Activated T-cell treated with anti-CD3 and anti-CD28 coated beads for 4 hours (primary cell): ENCODE measurements at places on chromosomes 11 and 22.
A peak's percentile ranks its signal among the peaks of the same experiment; 100 is the strongest.

DNA sequence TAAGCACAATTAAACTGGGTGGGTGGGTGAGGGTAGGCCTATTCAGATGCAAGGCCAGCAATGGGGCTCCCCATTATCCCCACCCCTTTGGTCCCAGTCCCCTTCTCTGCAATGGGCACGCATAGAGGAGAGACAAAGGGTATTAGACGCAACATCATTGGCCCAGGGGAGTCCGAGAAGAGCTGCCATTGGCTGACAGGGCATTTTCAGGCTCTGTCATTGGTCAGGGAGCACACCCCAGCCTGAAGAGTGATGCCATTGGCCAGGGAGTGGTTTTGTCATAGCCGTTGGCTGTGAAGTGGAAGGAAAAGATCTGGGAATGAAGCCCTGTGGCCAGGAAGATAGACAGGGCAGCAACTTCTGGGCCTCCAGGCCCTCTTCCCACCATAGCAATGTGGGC, 2.8 kb upstream of the TRIM3 start:
- DNase-seq = no peak

DNA sequence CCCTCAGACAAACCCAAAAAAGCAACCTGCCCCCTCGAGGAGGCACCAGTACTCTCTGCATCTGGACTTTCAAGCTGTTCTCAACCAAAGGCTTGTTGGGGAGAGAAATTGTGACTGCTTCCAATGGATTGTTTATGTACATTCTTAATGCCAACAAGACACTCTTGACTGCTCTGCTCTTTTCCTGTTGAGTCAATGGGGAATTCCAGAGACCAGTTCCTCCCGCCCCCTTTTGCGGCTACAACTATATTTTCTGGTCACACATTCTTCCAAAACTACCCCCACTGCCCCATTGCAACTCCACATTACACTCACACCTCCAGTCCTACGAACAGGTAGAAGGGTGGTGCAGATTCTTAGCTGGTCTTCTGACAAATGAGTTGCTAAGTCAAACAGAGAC, 187.0 kb downstream of the DSCAML1 start:
- DNase-seq = no peak

- DNase-seq = no peak
Measured at GRCh38 chr22:24593836-24594568, 1.1 kb upstream of the LRRC75B start.

GRCh38 chr22:31881200-31881599, 63.1 kb upstream of the YWHAH start:
- no peak for DNase-seq

GRCh38 chr11:14065681-14066080, 103.2 kb downstream of the SPON1 start:
- no peak for DNase-seq

DNA sequence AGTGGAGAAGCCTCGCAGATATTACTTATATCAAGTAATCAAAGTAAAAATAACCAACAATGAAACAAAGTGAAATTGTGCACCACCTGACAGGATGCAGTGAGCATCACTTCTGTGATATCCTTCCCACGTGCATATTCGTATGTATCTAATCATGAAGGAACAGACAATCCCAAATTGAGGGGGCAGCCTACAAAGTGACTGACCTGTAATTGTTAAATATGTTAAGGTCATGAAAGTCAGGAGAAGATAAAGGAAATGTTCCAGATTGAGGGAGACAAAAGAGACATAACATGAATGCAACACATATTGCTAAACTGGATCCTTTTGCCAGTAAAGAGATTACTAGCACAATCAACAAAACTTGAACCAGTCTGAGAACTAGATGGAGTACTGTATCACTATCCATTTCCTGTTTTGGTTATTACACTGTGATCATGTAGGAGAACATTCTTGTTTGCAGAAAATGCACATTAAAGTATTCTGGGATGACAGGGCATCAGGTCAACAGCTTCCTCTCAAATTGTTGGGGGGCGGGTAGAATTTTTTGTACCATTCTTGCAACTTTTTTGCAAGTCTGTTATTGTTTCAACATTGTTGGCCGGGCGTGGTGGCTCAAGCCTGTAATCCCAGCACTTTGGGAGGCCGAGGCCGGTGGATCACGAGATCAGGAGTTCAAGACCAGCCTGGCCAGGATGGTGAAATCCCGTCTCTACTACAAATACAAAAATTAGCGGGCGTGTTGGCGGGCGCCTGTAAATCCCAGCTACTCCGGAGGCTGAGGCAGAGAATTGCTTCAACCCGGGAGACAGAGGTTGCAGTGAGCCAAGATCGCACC, 2.0 kb downstream of the SBF2 start:
- no peak for DNase-seq

DNA sequence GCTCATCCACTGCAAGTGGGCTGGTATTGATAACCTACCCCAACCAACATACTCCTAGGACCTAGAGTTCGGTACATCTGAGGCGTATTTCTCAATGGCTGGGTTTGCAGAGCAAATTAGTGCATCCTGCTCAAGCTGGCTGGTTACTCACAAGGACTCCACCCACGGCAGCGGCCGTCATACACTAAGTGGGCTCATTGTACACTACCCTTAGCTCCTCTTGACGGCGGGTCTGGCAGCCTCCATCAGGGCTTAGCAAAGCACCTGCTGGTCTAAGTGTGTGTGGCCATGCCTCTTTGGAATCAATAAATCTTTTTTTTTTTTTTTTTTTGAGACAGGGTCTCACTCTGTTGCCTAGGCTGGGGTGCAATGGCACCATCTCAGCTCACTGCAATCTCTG, 20.2 kb upstream of the KCNJ11 start:
- DNase-seq = no peak

GRCh38 chr22:31134688-31135087, 5.6 kb downstream of the PLA2G3 start:
- no peak for DNase-seq

DNA sequence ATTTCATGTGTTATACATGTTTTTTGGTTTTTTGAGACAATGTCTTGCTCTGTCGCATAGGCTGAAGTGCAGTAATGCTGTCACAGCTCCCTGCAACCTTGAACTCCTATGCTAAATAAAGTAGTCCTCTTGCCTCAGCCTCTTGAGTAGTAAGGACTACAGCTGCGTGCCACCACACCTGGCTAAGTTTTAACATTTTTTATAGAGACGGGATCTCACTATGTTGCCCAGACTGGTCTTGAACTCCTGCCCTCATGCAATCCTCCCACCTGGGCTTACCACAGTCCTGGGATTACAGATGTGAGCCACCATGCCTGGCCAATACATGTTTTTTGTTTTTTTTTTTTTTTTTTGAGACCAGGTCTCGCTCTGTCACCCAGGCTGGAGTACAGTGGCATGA, 33.9 kb downstream of the SWAP70 start:
- no peak for DNase-seq

- DNase-seq = no peak
Measured at GRCh38 chr11:125999234-125999880, 53.5 kb downstream of the VSIG10L2 start.

DNA sequence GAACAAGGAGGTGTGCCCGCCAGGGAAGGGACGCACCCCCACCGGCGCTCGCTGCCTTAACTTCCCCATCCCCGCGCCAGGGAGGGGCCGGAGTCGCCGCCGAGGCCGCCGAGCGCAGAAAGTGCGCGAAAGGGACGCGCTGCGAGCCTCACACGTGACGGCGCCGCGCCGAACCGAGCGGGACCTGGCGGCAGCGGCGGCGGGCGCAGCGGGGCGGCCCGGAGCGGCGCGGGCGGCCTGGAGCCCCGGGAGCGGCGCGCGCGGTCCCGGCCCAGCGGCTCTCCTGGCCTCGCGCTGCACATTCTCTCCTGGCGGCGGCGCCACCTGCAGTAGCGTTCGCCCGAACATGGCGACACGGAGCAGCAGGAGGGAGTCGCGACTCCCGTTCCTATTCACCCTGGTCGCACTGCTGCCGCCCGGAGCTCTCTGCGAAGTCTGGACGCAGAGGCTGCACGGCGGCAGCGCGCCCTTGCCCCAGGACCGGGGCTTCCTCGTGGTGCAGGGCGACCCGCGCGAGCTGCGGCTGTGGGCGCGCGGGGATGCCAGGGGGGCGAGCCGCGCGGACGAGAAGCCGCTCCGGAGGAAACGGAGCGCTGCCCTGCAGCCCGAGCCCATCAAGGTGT, at the start of gene SORL1:
TSS of gene SORL1 (plus strand) at position 329 of the 623 bp plus-strand sequence. CDS start at position 347, 18 bp downstream.
- peak; percentile 53 for DNase-seq

DNA sequence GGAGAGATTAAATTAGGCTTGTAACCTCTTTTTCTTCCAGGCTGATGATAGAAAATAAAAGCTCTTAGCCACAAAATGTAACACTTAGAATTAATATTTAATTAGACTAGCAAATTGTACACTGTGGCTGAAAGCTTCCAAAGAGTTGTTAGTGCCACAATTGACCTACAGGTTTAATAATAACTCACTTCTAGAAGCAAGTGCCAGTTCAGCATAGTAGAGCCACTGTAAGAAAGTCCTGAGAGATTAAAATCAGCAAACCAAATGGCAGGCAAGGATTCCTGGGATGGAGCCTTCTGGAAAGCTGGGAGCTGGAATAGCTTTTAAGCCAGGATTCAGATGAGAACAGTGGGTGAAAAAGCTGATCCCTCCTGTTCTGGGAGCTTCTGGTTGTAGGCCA, 131.0 kb downstream of the ELP4 start:
- DNase-seq = no peak

GRCh38 chr11:115348416-115348815, 155.8 kb downstream of the CADM1 start:
- DNase-seq = no peak

DNA sequence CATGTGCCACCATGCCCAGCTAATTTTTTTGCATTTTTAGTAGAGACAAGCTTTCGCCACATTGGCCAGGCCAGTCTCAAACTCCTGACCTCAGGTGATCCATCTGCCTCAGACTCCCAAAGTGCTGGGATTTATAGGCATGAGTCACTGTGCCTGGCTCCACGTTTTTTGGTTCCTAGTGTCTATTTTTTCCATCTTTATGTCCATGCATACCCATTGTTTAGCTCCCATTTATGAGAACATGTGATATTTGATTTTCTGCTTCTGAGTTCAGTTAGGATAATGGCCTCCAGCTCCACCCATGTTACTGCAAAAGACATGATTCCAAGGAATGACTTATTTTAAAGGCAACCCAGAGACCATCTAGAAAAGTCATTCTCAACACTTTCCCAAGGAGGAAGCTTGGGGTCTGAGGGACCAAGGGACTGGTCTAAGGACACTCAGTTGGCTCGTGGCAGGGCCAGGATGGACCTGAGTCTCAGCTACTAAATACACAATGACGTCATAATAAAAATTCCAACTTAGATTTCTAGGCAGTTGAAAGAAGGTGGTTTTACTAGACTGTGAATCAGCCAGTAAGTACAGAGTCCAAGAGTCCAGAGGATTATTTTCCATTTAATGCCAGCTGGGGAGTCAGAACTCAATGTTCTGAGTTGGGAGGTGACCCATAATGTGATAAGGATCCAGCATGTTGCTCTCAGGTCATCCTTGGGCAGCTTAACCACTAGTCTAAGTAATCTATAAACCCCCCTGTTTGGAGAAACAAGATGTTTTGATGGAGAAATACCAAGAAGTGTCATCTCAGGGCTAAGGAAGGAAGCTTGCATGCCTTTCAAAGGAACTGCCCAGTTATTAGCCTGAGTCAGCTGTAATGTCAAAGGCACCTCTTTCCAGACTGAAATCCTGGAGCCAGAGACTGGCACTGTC, 39.4 kb downstream of the ABTB2 start:
- no peak for DNase-seq

DNA sequence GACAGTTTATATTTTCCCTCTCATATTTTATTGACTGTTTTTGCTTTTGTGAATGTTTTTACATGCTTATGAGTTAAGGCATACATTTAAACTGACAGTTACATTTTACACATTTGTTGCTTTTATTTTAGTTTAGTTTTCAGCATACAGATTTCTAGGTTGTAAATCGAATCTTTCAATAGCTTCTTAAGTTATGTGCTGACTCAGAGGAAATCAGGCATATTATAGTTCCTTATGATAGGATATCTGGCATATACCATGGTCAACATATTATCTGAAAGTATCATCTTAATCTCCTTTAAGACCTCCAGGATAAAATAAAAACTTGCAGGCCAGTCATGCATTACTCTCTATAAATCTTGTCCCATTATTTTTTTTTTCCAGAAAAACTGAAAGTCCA, 916.6 kb downstream of the LRRC4C start:
- no peak for DNase-seq

DNA sequence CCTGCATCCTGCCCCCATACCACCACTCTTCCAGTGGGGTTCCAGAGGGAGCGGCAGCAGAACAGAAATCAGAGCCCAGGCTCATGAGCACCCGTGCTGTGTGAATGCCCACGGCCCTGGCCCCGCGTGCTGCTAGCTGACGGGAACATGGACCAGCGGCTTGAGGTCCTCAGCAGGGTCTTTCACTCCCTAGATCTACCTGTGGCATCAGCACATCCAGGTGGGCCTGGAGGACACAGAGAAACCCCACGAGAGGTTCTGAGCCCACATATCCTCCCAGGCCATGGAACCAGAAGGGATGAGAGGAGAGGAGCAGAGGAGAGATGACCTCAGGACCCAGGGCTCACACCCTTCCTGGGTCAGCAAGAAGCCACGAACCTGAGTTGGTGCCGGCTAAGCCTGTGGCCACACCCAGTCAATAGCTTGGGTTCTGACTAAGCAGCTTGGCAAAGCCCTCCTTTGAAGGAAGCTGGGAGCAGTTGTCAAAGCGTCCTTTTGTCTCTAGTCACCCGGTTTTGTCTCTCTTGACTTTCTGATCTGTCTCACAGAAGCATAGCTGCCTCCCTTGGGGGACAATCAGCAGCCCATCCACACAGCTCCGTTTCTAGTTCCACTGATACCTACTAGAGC, 89.3 kb upstream of the LMO1 start:
- no peak for DNase-seq

DNA sequence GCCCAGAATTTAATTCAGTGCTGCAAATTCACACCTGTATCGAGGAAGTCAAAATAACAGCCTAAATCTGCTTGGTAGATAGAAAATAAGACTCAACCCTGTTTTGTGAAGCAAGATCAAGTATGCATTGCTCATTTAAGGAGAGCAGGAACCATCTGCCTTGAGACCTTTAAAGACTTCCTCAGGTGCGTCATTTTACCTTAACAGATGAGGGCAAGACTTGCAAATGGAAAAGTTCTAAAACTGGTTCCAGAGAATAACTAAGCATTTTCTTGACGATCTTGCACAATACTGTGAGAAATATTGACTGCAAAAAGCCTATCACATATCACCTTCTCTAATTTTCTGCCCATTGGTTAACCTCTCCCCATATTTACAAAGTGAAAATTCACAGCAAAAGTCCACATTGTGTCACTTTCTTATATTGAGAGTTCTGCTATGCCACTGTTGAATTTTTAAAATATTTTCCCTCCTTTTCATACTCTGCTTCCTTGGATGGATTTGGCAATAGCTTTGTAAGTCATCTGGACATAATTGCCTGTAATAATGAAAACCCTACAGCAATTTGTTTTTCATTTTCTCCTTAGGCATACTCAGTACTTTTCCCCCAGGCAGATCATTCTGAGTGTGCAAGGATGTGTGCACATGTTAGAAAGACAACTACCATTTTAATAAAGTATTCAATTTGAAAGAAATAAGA, 234.2 kb downstream of the AASDHPPT start:
- no peak for DNase-seq

DNA sequence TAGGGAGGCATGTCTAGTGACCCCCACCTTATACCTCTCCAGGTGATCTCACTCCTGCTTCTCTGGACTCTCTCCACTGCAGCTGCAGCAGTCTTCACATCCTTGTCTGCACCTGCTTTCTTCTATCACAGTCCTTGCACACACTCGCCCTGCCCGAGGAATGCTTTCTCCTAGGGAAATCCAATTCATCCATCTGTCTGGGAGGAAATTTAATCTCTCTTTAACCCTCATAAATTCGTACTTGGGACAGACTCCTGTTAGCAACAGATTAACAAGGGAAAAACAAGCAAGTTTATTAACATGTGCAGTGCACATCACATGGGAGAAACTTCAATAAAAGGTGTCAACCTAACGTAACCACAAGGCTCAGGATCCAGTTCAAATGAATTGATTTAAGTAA, 11.3 kb upstream of the RCN1 start:
- no peak for DNase-seq
